ENCODE measurements at places on chromosomes 2 and 18. TPM values are rescaled to one million over a fixed set of nuclear protein-coding genes. Genes with fewer than 3 reads are reported as not detected.

ANTXR1 gene
- total RNA-seq: 7.5 TPM

MYO5B gene
- total RNA-seq: 1.5 TPM

REG3A gene
- not detected for total RNA-seq

LCT gene
- 0.13 TPM for total RNA-seq

DAPL1 gene
- not detected for total RNA-seq

CPO gene
- total RNA-seq: not detected

ASPRV1 gene
- total RNA-seq: 0.87 TPM

GRCh38 chr2:8918412-8918811 is 81.0 kb upstream of the KIDINS220 start:
- H3K4me1 ChIP-seq: peaks cover 9% of the 10 kb centered on the region
- DNase-seq: no peak
- no peak overlapping the region for H3K4me3 ChIP-seq
- peaks cover 6% of the 10 kb centered on the region for H3K36me3 ChIP-seq
- peaks cover 2% of the 10 kb centered on the region for H3K27me3 ChIP-seq

GRCh38 chr2:161522796-161523195 is 101.4 kb upstream of the SLC4A10 start:
- no peaks in the 10 kb centered on the region for H3K27me3 ChIP-seq
- H3K4me1 ChIP-seq: no peaks in the 10 kb centered on the region
- no peak overlapping the region for H3K4me3 ChIP-seq
- no peaks in the 10 kb centered on the region for H3K36me3 ChIP-seq
- no peak for DNase-seq
- H3K27ac ChIP-seq: no peak overlapping the region

DNA sequence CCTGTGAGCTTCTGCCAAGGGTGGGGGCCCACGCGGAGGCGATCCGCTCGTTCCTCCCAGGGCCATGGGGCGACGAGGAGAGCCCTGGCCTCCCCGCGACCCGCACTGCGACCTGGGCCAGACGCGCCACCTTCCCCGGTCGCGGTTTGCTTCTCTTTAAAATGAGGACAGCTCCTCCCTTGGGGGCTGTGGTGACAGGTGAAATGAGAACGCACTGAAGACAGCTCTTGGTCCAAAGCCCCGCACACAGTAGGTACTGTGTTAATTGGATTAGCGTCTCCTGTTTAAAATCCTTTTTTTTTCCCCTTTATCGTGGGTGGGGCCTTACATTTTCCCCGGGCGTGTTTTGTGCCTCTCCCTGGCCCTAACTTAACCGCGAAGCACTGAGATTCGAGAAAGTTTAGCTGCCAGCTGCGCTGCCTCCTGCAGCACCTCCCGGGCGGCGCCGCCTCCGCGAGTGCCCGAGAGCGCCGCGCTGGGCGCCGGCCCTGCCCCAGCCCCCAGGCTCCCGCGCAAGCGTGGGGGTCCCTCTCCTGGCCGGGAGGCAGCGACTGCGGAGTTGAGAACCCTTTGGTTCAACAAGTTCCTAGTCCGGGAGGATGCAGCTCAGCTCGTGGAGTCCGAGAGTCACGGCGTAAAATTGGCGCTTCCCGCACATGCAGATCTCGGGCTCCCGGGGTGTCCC is 1.1 kb downstream of the HPCAL1 start:
- peak; percentile 61 for DNase-seq
- peak overlapping the region; percentile 90 for H3K4me3 ChIP-seq
- H3K36me3 ChIP-seq: no peaks in the 10 kb centered on the region
- peaks cover 5% of the 10 kb centered on the region for H3K4me1 ChIP-seq
- H3K27me3 ChIP-seq: peaks cover 25% of the 10 kb centered on the region
- H3K27ac ChIP-seq: no peak overlapping the region

- H3K27ac ChIP-seq: no peak overlapping the region
- H3K36me3 ChIP-seq: peaks cover 7% of the 10 kb centered on the region
Measured at GRCh38 chr2:104850361-104851290, 3.3 kb upstream of the POU3F3 start.

DNA sequence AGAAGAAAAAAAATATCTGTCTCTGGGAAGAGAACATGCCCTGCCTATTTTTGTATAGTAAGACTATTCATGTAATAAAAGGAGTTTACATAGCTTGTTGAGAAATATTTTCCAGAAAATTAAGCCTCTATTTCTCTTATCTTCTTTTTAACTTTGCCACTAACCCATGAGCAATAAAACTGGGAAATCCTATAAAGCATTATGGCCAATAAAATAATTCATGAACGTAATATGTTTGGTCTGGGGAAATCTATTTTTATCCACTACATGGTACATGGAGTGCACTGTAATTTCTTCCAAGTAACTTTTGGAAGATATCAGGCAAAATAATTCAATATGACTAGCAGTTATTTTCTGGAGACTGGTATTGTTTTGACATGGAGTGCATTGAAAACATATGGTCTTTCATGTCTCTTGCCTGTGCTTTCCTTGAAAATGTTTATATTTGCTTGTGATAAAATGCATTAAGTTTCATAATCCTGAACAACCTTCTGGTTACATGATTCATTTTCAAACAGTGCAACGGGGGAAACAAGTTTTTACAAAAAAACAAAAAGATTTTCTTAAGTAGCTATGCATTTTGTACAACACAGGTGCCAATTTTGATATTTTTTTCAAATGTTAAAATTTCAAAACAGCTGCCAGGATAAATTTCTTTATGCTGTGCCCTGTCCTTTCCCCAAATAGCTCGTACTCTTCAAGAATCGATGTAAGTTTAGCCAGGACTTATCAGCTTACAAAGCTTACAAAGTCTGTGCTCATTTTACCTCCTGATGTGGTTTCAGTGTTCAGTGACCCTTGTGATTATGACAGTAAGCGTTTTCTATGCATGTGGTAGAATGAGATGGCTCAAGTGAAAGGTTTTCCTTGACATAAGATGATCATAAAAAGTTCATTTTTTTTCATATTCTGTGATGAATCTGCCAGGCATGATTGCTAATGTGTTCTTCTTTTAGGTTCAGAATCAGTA is 194.5 kb downstream of the UBE2E3 start:
- H3K4me1 ChIP-seq: no peaks in the 10 kb centered on the region
- H3K4me3 ChIP-seq: no peak overlapping the region
- no peaks in the 10 kb centered on the region for H3K36me3 ChIP-seq
- no peak for DNase-seq
- H3K27me3 ChIP-seq: no peaks in the 10 kb centered on the region
- no peak overlapping the region for H3K27ac ChIP-seq

DNA sequence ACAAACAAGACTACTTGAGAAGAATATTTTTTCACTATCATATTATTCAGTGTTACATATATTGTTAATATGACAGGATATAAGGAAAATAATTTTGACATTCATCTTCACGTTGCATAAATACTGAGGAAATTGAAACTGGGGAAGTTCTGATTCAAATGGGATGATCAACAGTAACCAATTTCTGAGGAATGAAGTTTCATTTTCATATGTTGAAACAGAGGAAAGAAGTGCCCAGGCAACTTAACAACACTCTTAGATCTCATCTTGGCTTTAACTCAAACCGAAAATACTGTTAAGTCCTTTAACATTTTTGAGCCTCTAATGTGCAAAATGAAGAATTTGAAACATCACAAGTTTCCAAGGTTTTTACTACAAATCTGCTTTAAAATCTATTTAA is 612.2 kb upstream of the VRK2 start:
- no peak overlapping the region for H3K4me3 ChIP-seq
- no peaks in the 10 kb centered on the region for H3K27me3 ChIP-seq
- DNase-seq: no peak
- no peaks in the 10 kb centered on the region for H3K4me1 ChIP-seq
- H3K27ac ChIP-seq: no peak overlapping the region

DNA sequence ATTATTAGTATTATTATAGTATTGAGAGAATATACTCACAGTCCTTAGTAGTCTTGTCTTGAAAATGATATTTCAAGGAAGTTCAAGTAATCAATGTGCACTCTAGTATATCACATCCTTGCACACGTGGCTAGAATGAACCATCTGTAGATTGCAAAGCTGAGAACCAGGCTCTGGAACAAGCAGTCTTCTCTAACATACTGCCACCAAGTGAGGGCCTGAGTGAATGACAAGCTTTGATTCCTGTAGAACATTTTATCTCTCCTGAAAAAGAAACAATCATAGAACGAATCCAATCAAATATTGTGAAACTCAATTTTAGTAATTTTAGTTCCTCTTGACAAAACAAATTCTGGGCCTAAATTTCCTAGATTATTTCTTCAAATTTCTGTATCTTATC is 55.3 kb upstream of the SULT1C3 start:
- H3K27me3 ChIP-seq: no peaks in the 10 kb centered on the region
- H3K27ac ChIP-seq: no peak overlapping the region
- H3K4me3 ChIP-seq: no peak overlapping the region

DNA sequence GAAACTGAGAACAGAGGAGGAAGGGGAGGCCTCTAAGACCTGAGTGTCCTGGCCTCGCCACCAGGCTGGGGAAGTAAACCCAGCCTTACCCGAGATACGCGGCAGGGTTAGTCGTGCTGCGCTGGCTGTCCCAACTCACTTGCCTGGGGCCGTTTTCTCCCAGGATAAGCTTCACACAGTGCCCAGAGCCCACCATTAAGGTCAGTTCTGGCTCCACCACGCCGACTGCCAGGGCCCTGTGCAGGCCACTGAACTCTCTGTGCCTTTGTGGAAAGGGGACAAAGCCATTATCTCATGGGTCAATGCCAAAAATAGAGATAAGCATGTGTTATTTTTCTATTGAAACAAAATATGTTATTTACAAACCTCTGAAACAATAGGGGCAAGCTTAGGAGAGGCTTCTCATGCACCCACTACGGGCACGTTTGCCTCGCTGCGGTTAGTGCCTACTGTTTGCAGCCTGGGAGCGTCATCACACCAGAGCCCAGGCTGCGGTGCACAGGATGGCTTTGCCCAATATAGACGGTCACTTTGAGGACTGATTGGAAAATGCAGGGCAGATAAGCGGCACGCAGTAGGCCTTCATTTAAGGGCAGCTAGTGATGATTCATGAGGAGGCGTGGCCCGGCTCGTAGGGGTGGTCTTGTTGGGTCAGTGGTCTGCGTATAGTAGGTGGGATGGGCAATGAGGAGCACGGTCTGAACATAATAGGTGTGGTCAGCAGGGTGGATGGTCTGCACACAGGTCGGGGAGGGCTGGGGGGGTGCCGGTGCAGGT is 242.1 kb downstream of the GLI2 start:
- no peaks in the 10 kb centered on the region for H3K27me3 ChIP-seq
- no peaks in the 10 kb centered on the region for H3K36me3 ChIP-seq
- no peak overlapping the region for H3K27ac ChIP-seq
- no peaks in the 10 kb centered on the region for H3K4me1 ChIP-seq
- no peak for DNase-seq

GRCh38 chr2:64644458-64645382 is 9.0 kb downstream of the SERTAD2 start:
- peak; percentile 78 for DNase-seq
- peak overlapping the region; percentile 100 for H3K27ac ChIP-seq
- H3K4me3 ChIP-seq: peak overlapping the region; percentile 93
- H3K27me3 ChIP-seq: no peaks in the 10 kb centered on the region
- H3K4me1 ChIP-seq: peaks cover 16% of the 10 kb centered on the region
- no peaks in the 10 kb centered on the region for H3K36me3 ChIP-seq

- peaks cover under 1% of the 10 kb centered on the region for H3K27me3 ChIP-seq
- DNase-seq: no peak
- no peak overlapping the region for H3K27ac ChIP-seq
Measured at GRCh38 chr18:42915299-42915698, 200.2 kb downstream of the RIT2 start.

GRCh38 chr2:108449410-108450130 is 564 bp downstream of the GCC2 start:
- DNase-seq: no peak
- H3K4me1 ChIP-seq: peaks cover 43% of the 10 kb centered on the region
- peak overlapping the region; percentile 100 for H3K27ac ChIP-seq
- peaks cover 18% of the 10 kb centered on the region for H3K27me3 ChIP-seq
- H3K36me3 ChIP-seq: peaks cover 29% of the 10 kb centered on the region

DNA sequence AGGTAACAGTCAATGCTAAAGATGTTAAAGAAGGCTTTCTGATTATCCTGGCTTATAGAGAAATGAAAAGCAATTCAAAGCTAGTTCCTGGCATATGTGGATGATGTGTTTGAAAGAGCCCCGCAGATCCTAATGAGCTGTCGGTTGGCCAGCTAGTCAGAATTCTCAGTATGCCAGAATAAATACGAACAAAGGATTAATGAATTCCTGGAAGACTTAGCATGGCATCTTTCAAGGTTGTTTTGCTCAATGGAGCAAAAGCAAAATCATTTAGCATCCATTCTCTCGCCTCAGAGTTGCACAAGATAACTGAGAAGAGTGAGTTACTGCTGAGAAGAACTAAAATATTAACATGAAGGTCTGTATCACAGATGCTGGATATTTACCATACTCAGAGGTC is 307.6 kb downstream of the RIT2 start:
- no peak overlapping the region for H3K27ac ChIP-seq
- H3K27me3 ChIP-seq: no peaks in the 10 kb centered on the region
- no peak overlapping the region for H3K4me3 ChIP-seq
- no peaks in the 10 kb centered on the region for H3K4me1 ChIP-seq

DNA sequence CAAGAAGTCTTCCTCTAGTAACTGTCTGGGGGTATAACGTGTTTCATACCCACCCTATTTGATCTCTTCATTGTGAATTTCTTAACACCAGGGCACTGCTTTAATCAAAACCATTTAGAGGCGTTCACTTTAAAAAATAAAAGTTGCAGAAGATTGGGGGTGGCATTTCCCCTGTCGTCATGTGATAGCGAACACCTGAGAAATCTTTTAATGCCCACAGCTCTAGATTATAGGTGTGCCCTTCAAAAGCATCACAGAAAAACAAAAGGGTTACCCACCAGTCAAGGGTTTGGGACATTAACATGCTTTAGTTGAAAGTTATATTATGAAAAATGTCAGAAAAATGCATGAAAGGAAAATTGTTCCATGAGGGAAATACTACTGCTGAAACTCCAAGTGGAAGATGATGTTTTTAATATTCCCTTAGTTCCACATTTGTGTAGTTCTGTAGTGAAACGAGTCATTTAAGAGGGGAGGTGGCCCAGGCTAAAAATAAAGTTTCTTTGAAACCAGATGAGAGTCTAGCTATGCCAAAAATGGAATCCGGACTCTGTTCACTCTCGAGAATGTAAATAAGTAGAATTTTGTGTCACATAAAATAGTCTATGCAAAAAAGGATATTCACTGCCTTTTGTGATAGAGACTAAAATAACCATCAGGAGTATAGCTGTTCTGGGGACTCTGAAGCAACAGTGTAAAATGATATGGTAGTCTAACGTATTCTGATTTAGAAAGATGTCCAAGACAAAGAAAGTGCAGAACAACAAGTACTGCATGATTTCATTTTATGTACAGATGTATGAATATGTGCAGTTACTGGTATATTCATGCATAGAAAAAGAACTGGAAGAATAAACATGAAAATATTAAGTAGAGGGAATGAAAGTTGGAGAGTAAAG is 95.3 kb downstream of the TMEM247 start:
- no peaks in the 10 kb centered on the region for H3K4me1 ChIP-seq
- H3K4me3 ChIP-seq: no peak overlapping the region
- H3K36me3 ChIP-seq: peaks cover 2% of the 10 kb centered on the region
- H3K27ac ChIP-seq: no peak overlapping the region
- no peak for DNase-seq

DNA sequence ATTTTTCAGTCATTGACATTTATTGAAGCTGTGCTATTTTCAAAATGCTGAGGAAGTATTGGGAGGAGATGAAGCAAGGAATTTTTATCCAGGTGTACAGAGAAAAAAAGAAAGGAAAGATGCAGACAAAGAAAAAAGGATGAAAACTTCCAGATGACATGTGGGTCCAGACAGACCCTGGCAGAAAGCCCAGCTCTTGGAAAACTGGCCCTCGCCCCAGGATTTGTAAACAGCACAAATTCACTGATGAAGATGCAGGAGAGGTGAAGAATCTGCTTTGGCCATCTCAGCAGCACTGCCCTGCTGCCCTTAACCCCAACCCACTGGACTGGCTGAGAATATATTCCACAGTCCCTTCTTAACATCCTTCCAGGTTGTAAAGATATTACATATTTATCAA is 12.5 kb downstream of the TACR1 start:
- no peaks in the 10 kb centered on the region for H3K4me1 ChIP-seq
- H3K36me3 ChIP-seq: no peaks in the 10 kb centered on the region
- H3K4me3 ChIP-seq: no peak overlapping the region
- DNase-seq: no peak
